ENCODE measurements at places on chromosomes 6 and 20.

DNA sequence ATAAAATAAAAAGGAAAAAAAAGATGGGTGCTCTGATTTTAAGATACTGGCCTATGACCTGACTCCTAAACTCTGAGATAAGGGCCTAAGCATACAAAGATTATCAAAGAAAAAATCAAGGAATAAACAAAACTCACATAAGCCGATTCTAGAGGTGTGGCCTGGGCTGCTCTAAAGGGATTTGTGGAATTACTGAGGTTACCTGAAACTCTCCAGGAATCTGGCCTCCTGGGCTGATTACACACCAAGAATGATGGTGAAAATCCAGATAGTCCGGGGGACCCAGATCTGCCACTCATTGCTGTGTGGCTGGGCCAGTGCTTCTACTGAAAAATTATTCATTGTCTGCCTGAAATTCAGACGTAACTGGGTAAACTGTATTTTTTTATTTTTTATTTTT is 122.7 kb upstream of the RNF24 start:
- ATAC-seq: no peak

GRCh38 chr6:15536198-15536955 is 126.5 kb downstream of the DTNBP1 start:
- ATAC-seq: no peak

GRCh38 chr6:9131616-9132015 is 696.3 kb upstream of the SLC35B3 start:
- peak; percentile 25 for ATAC-seq

DNA sequence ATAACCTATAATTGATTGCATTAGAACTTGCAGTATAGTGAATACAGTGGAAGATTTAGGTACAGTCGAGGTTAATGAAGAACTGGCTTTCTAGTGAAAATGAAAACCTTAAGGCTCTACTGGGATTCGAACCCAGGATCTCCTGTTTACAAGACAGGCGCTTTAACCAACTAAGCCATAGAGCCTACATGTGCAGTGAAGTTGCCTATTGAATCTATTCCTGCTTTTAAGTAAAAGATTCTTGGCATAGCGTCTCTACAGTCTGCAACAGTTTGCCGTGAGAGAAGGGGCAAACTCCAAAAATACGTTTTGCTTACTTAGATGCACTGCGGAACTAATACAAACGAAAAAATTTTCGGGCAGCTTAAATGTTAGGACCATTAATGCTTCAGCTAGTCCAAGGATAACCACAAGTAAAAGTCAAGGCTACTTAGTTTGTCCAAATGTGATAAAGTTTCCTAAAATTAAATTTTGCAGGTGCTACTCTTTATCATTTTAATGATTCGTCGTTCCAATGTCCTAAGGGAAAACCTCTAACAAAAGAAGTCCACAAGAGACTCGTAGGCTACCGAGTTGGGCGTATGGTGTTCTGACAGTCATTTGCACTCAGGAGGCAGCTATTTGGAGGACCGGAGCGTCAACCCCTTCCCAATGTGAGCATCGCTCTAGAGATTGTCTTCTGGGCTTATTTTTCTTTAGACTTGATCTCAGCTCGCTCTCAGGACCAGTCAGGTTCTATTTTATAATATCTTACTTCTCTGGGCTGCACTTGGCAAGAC is 31.3 kb upstream of the ZSCAN23 start:
- peak; percentile 92 for ATAC-seq

DNA sequence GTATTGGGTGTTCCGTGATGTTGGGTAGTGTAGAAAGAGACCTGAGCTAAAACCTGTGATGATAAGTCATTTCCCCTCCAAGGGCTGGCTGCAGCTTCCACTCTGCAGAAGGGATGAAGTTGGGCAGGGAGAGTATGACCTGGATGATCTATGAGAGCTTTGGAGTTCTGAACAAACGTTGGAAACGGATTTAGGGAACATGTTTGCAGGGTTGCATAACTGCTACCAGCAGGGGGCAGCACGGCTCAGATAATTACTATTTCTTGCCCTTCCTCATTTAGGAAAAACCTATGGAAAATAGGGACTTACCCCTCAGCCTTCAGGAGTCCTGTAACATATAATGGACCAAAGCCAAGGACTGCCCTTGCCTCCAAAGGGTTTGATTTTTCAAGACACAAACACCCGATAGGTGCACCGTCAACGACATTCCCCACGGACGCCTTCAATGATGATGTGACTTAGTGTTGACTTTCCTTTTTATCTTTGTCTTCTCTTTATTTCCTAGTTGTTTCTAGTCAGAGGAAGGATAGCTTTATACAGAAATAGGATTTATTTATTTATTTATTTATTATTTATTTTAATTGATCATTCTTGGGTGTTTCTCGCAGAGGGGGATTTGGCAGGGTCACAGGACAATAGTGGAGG is 164.9 kb upstream of the SASH1 start:
- peak; percentile 74 for ATAC-seq

DNA sequence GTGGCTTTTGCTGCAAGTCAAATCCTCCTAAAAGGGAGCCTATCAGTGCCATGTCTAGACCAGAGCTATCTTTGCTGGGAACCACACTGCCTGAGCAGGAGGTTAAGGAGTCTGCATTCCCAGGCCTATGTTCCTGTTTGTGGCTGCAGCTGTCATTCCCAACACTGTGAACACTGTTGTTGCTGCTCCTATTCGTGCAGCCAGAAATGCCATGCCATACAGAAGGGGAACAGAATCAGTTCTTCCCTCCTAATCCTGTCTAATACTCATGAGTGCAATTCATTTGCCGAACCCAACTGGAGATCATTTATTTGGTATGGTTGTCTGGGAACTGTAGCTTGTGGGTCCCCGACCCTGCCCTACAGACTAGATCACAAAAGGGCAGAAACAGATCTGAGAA is 406.5 kb upstream of the GJE1 start:
- peak; percentile 70 for ATAC-seq

DNA sequence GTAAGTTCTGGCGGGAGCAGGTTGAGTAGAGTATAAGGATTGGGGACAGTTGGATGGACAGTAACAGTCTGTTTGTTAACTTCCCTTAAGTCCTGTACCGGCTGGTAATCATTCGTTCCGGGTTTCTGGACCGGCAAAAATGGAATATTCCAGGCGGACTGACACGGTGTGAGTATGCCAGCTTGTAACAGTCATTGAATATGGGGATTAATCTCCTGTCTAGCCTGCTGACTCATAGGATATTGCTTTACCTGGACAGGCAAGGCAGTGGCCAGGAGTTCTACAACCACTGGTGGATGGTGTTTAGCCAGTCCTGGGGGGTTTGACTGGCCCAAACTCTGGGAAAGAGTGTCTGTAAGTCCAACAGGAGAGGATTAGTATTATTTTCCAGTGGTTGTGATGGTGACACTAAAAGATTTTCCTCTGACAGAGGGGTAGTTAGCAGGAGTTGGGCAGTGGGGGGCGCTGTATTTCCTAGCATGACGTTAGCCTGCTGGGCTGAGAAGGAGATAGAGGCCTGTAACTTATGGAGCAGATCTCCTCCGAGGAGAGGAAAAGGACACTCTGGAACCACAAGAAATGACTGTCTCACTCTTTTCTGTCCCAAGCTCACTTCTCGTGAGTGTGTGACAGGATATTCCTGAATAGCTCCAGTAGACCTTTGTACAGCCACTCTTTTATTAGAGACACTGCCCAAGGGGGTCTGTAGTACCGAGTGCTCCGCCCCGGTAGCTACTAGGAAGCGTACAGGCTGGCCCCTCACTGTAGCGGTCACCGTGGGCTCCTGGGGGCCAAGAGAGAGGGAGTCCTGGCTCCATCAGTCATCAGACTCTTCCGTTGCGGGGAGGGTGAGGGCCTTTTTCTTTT is 152.2 kb downstream of the TRIM27 start:
- ATAC-seq: no peak

GRCh38 chr6:111918825-111919224 is 45.6 kb upstream of the FYN start:
- ATAC-seq: no peak

- no peak for ATAC-seq
Observed at GRCh38 chr6:135630789-135631376, 133.3 kb upstream of the AHI1 start.

- ATAC-seq: no peak
Observed at GRCh38 chr20:59342023-59342957, 41.9 kb downstream of the EDN3 start.

DNA sequence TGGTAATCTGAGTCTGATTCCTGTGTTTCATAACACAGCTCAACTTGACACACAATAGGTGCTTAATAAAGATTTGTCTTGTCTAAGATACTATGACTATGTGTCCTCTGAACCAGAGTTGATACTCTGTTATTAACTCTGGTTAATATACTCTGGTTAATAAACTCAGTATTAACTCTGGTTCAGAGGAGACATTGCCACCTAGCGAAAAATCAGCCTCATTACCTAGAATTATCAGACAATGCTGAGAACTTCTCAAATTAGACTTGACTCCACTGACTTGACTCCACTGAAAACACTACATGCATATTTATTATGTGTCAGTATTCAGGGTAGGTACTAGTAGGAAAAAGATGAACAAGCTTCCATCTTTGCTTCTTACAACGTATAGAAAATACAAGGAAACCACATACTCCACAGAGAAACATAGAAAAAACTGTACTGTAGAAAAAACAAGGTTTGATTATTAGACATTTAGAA is 73.9 kb downstream of the AHI1 start:
- peak; percentile 94 for ATAC-seq

GRCh38 chr6:129432738-129433137 is 277.2 kb downstream of the ARHGAP18 start:
- peak; percentile 34 for ATAC-seq

DNA sequence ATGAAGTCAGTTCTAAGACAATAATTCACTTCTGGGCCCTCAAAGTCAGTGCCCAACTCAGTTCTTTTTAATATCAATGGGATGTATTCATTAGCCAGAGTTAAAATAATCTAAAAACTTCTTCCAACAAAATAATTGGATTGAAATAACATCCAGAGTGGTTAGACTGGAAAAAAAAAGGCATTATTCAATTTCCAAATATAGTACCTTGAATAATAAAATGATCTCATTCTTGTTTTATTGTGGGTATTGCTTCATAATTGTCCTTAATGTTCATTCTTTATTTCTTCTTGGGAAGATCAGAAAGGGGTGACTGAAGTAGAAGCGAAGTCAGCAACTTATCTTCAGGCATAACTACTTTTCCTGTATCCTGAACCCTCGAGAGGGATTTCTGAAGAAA is 85.1 kb upstream of the JARID2 start:
- no peak for ATAC-seq

DNA sequence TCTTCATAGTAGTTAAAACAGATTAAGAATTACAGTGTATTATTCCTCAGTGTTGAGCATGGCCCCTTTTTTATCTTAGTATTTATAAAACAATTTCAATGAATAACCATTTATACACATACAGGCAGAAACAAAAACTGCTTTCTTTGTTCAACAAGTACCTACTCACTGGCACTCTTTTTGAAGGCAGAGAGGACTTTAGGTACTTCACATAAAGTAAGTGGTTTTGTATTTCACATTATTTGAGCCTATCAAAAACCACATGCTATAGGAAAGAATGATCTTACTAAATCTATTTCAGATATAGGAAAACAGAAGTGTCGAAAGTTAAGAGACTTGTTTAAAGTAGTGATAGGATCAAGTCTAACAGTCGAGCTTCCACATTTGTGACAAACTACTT is 73.8 kb downstream of the PRKN start:
- ATAC-seq: no peak

DNA sequence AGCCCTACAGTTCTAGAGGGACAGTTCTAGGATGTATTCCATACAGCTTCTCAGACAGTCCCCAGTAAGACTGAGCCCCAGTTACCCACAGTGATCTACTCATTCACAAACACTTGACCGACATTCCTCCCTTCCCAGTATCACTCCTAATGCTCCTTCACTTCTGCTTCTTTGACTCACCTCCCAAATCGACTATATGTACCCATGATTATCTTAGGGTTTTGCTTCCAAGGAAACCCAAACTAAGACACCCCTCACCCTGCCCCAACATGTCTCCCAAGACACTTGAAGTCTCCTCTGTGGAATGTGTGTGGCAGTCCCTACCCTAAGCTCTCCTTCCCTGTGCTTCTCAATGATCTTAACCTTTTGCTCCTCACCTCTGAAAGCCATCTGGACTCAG is 23.6 kb upstream of the TGM6 start:
- no peak for ATAC-seq

DNA sequence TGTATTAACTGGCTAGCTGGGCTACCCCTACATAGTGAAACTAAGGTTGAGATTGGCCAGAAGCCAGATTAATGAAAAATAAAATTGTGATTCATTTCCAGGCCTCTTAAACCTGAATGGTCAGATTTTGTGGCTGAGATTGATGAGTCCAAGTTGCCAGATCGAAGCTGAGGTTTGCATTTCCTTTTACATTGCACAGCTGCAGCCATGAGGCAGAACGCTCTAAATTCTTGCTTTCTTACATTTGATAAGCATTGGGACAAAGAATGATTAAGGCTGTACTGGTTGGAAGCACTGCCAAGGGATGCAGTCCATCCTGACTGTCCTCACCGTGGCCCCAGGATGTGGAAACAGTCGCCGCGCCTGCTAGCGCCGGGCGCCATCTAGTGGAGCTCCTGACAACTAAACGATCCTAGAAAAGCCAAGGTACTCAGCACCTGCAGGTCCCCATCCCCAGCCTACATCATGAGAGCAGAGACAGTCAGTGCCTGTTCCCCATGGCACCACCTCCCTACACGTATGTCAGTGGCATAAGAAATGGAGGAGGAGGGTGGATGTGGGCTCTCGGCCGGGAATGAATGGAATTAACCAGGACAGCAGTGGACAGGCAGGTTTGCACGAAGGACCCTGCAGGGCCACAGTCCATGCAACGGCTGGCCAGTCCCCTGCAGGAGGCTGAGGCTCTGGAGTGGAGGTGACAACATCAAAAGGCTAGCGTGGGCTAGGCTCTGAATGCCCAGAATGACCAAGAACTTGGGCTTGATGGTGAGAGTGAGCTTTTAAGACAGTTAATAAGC is 19.0 kb downstream of the PXDC1 start:
- ATAC-seq: peak; percentile 84

- no peak for ATAC-seq
Observed at GRCh38 chr6:118578617-118579016, 30.5 kb downstream of the PLN start.

GRCh38 chr20:48910347-48910781 is 11.1 kb upstream of the ARFGEF2 start:
- no peak for ATAC-seq

DNA sequence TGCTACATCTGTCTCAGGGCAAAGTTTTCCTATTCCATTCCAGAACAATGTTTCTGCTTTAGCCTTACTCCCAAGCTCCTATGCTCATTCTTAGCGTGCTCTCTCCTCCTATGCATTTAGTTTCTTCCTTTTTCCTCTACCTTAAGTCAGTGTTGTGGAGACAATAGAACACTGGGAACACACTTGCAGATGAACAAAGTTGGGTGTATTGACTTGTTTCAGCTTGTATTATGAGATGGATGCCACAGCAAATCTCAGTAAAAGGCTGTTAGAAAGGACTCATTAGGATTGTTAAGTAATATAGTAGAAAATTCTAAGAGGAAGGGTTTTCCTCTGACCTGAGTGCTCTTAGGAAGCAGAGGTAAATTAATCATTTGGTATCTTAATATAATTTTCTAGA is 48.4 kb downstream of the BMP5 start:
- no peak for ATAC-seq
